ENCODE measurements at places on chromosomes 7 and 10.

DNA sequence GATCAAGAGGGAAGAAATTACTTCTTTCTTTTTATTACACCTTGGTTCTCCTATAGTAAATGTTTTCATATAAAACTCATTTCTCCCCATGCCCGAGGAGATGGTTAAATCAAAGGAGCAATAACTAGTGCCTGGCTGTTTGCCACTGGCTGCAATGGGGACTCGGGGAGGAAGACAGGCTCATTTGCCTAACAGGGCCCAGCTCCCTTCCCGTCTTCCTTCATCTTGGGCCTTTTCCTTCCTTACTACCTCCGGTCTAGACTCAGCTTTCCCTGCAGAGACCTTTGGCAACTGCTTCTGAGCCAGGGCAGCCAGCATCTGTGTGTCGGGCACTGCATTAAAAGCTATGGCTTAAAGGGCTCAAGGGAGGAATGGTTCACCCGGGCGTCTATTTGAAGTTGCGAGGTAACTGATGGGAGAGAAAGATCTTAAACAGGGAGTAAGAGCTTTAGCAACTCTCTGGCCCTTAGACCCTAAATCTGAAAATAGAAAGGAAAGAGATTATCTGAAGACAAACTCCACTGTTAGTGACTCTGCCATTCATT lies 63.5 kb downstream of the CALD1 start:
- no peak for DNase-seq

GRCh38 chr7:68258609-68259008 lies 1262.0 kb downstream of the TYW1 start:
- no peak for DNase-seq

GRCh38 chr10:70634011-70634410 lies 31.5 kb upstream of the PRF1 start:
- no peak for DNase-seq

DNA sequence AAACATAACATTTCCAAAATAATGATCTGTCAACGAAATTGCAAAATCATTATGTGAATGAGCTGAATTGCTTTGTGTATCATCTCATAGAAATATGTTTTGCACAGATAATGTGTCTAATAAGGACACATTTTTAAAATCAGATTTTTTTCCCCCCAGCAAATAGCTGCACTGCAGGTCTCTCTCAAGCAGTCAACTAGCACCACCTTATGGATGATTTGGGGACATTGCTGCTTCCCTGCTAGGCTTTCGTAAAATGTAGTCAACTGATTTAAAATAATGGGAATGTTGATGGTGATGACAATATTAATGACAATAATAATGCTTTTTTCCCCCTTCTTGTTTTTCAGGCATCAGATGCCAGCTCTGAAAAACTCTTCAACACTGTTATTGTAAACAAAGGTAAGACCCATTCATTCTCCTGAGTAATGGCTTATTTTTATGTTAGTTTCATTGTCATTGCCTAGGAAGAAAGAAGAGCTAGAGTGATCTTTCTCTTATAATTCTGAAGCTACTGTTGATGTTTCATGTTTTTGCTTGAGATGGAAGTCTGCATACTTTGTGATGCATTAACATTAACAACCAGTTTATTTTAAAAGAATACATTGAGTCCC lies 433.6 kb upstream of the GALNT17 start:
- DNase-seq, result peak; percentile 50

DNA sequence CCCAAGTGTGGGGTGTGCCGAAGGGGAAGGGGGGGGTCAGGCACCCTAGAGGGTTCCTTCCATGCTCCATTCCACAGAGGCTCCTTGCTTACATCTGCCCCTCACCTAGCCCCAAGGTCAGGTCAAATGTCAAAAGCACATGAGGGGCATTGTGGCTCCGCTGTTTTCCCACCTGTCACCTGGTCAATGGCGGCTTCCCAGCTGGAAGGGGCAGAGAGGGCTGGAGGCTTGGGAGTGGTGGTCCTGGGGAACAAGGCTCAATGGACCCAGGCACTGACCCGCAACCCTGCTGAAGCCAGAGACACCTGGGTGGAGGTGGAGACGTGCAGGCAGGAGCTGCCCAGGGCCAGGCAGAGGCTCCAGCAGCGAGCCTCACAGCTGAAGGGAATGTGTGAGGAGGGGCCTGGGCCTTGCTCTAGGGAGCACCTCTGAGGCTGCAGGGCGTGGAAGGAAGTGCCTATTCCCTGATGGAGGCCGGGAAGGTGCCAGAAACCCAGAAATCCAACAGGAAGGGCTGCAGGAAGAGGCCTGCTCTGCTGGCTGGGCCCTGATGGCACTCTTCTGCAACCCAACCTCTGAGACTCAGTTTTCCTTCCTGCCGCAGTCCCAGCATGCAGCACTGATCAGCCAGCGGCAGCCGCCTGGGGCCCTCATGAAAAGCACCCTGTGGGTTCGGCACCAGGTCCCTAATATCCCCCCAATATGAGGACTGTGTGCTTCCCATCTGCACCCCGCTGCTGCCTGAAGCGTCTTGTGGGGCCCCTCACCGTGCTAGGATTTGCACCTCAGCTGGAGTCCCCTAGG lies 16.0 kb downstream of the RASGEF1A start:
- DNase-seq, result no peak

DNA sequence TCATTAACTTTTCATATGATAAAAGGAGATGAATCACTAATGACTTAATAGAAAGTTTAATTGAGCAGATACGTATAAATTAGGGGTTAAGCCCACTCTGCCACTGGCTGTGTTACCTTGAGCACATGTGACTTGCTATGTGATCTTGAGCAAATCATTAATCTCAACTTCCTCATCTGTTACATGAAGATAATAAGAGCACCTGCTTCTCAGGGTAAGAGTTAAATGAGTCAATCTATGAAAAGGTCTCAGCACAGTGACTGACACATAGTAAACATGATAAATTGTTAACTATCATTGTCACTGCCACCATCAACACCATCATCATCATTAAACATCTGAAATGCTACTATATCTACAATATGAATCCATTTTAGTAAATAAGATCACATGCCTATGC lies 110.8 kb downstream of the TPK1 start:
- no peak for DNase-seq

- no peak for DNase-seq
Measured at GRCh38 chr7:138607216-138608126, 93.7 kb downstream of the SVOPL start.

DNA sequence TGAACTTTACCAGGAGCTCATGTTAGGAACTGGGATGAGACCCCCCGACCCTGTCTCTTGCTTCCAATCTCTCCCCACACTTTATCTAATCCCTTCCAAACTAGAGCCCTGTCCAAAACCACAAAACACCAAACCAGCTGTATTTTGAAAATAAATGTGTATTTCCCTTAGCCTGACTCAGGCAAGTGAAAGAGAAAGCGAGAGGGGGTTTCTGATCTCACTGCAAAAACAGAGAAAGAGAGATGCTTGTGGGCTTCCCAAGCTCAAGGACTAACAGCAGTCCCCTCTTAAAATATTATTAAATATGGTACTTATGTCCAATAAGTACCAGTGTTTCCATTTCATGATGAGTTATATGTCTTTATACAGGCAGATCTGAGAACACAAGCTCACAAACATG lies 122.0 kb downstream of the AGMO start:
- no peak for DNase-seq

DNA sequence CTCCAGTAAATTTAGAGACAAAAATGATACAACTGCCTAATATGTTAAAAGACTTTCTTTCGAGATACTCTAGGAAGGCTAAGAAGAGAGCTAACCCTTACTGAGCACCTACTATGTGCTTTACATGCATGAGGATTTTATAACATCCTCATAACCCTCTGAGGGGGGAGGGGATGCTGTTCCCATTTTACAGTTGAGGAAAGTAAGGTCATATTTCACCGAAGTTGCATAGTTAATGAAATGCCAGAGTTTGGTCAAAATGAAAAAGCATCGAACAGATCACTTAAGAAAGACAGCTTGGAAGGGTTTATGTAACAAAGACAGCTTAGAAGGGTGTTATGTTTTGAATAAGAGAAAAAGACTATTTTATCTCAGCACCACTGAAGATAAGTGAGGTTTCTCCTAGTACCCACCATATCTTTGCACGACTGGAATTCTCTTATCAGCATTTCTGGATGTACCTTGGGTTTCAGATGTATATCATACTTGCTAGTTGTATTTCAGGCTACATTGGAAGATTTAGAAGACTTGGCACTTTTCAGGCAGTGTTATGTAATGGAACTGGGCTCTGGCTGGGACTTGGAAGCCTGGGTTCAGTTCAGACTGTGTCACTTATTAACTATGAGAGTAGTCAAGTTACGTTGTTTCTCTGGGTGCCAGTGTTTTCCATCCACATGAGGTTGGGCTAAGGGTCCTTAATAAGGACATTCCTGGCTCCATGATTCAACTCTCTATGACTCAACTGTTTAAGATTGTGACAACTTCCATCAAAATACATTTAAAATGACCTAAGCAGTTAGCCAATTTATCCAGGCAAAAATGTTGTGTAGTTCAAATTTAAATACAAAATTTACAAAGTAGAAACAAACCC lies 6.0 kb downstream of the RHOBTB1 start:
- DNase-seq, result no peak

GRCh38 chr10:62038609-62039190 lies 137.2 kb downstream of the ARID5B start:
- DNase-seq, result peak; percentile 71

GRCh38 chr10:67971311-67971710 lies 86.9 kb downstream of the SIRT1 start:
- DNase-seq, result no peak

DNA sequence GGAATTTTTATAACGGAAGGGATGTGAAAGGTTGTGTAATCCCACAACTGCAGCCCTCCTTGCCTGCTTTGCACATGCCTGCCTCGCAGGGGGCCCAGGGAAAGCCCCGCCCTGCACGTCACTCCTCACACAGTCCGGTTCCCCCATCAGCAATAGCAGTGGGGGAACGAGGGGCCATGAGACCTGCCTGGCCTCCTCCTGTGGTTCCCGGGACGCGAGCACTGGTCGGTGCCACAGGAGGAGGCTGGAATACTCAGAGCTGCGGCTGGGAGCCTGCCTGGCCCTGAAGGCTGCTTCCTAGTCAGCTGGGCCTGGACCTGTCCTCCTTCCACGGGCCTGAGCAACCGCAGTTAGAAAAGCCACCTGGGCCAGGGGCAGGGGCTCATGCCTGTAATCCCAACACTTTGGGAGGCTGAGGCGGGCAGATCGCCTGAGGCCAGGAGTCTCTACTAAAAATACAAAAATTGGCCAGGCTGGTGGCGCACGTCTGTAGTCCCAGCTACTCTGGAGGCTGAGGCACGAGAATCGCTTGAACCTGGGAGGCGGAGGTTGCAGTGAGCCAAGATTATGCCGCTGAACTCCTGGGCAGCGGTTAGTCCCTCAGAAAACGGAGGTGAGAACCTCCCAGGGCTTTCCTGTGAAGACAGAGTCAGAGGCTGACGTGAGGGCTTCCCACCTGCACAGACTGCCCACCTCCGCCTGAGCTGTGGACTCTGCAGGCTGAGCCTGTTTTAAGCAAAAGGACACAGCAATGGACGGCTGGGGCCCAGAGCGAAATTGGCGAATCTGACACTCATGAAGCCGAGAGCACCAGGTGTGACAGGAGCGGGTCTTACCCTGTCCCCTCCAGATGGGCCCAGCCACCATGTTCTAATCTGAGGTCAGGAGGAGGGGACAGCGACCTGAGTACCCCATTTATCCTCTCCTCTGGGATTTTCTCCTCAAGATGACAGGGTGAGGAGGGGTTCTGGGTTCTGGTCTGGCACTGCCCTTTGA lies 52.9 kb downstream of the VIPR2 start:
- no peak for DNase-seq

DNA sequence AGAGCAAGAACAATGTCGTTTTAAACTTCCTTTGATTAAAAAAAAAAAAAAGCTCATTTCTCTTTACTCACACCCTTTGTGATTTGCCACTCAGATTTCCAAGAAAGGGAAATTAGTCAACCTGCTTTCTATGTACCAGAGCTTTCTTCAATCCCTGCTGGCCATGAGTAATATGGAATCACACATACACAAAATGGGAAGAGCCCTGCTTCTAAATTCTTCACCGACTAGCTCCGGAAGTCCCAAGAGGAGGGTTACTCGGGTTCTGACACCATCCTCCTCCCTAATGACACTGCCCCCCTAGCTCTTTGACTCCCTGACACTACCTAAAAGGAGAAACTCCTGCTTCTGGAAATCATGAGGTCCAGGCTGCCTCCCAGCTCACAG lies 81.8 kb upstream of the SFMBT2 start:
- DNase-seq, result peak; percentile 65

DNA sequence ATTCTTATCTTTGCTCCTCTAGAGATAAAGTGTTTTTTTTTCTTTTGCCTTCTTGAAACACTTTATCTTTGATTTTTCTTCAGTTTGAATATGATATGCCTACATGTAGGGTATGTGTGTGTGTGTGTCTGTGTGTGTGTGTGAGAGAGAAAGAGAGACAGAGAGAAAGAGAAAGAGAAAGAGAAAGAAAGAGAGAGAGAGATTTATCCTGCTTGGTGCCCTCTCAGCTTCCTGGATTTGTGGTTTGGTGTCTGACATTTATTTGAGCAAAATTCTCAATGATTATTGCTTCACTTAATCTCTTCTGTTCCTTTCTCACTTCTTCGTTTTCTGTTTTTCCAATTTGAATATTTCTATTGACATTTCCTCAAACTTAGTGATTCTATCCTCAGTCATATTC lies 60.3 kb downstream of the RAB18 start:
- peak; percentile 69 for DNase-seq

DNA sequence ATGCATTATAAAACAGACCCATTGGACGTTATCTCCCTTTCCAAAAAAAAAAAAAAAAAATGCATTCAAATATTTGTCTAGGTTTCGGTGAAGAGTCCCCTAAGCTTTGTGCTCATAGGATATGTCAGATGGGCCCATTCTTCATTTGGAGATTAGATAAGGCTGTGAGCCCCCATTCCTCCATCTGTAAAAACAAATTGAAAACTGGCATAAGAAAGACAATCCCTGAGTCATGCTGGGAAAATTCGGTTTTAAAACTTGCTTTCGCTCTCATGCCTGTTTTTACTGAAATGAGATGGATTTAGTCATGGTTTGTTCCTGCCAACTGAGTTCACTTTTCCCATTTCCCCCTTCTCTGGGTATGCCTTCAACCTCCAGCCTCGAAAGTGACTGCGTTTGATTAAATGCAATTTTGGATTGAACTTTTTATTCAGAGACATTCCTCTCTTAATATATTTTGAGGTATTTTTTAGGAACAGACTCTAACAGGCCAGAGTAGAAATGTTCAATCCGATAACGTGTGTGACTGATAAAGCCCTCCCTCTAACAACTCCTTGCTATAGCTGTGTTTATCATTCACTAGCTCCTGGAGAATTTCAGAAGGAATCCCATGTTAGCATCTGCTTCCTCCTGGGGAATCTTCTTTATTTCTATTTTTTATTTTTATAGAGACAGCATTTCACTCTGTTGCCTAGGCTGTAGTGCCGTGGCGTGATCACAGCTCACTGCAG lies 190.9 kb upstream of the LYZL2 start:
- DNase-seq, result peak; percentile 20

DNA sequence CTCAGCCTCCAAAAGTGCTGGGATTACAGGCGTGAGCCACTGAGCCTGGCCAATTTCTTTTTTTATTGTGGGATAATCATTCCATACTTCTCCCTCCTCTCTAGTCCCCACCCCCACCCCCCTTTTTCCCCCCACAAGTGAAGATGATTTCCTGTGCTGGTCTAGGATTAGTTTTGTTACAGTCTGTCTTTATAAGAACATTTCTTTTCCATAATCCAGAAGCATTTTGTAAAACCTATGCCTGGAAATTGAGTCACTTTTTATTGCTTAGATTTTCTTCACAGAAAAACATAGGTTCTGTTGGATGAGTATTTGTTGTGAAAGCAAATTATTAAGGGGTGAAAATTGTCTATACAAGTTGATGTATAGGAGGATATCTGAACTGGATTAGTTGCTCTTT lies 98.9 kb downstream of the KAT6B start:
- DNase-seq, result no peak

- DNase-seq, result no peak
Measured at GRCh38 chr10:33240931-33241330, 93.5 kb downstream of the NRP1 start.
